ENCODE measurements at places on chromosomes 1 and 21.
A peak's percentile ranks its signal among the peaks of the same experiment; 100 is the strongest.

DNA sequence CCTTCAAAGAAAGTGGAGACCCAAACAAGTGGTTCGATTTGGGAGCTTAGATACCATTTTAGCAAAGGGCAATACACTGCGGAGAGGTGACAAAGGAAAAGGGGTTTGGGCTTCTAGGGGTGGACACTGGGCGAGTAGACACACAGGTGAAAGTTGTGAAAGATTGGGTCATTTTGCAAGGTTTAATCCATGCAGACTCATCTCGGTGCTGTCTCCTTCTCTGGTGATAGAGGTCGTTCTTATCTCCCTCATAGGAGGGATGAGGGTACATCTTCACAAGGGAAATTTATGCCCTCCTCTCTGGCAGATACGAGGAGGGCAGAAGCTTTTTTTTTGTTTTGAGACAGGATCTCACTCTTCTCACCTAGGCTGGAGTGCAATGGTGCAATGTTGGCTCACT is 6.4 kb upstream of the IGSF5 start:
- no peak for DNase-seq

DNA sequence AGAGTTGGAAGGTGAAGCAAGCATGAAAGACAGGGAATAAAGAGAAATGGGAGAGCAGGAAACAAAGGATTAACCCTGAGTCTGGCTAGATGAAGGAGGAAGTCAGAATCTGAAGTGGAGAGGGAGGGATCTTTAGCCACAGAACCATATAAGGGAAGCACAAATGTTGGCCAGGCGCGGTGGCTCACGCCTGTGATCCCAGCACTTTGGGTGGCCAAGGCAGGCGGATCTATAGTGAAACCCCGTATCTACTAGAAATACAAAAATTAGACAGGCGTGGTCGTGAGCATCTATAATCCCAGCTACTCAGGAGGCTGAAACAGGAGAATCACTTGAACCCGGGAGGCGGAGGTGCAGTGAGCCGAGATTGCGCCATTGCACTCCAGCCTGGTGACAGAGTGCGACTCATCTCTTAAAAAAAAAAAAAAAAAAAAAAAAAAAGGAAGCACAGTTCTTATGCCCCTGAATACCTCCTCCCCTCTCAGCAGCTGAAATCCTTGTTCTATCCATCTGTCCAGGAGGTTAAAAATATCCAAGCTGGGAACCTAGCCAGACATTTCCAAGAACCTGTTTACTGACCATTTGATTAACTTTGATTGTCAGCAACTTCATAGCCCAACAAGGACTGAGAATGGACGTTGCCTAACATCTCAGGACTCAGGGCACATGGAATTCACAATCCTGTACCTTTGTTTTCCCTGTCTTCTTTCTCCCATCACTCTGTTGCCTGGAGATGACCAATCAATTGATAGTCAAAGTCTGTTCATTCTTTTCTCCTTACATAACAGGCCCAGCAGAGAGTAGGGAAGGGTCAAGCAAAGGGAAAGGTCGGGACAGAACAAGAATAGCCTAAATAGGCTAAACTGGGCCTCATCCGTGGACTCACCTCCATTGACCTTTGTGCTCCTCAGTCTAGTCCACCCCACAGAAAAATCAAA is 10.6 kb downstream of the TXNIP start:
- DNase-seq, result no peak

DNA sequence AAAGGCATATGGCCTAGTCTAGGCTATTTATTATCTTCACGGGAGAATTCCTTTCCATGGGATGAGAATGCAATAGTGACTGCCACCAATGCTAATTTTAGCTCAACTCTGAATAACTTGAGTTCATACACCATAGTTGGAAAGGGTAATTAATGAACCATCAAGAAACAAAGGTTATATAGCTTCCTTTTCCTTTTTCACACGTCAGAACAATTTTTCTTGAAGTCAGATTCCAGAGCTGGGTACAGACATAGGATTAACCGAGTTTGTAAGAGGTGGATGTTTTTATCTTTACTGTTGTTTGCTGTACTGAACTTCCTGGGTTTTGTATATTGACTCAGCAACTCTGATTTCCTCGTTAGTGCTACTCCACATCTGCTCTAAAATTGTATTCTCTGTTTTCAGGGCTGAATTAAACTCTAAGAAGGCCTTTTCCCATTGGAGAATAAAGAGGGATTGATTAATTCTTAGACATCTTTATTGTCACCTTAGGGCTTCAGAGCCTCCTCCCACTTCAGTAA is 262.0 kb downstream of the NUF2 start:
- no peak for DNase-seq

DNA sequence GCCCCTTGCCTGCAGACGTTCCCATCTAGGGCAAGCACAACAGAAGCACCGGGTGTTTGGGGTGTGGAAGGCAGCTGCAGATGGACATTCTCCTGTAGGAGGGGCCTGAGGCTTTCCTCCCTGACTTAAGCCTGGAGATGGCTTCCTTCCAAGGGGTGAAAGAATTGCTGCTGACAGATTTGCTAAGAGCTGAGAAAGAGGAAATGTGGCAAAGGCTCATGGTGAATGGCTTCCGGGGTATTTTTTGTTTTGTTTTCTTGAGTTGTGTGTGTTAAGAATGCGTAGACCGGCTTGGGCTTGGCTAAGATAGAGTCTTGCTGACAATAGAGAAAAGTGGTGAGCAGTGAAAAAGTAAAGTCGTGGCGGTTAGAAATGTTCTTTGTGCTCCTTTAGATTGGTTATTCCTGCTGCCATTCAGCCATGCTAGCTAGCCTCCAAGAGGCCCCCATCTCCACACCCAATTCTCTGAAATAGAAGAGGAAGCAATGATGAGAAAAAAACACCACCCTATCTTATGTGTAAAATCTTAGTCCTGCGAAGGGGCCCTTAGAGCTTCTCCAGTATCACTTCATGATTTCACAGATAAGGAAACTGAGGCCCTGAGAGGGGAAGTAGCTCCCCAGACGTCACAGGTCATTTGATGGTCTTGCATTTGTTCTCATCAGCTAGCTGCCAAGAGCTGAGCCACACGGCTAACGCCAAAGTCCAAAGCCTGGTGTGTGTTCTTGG is 36.9 kb downstream of the EIF2D start:
- DNase-seq, result no peak

GRCh38 chr1:3069491-3070308 is 697 bp downstream of the PRDM16 start:
- peak; percentile 89 for DNase-seq

GRCh38 chr1:51268634-51269033 is 32.6 kb downstream of the RNF11 start:
- DNase-seq, result no peak

DNA sequence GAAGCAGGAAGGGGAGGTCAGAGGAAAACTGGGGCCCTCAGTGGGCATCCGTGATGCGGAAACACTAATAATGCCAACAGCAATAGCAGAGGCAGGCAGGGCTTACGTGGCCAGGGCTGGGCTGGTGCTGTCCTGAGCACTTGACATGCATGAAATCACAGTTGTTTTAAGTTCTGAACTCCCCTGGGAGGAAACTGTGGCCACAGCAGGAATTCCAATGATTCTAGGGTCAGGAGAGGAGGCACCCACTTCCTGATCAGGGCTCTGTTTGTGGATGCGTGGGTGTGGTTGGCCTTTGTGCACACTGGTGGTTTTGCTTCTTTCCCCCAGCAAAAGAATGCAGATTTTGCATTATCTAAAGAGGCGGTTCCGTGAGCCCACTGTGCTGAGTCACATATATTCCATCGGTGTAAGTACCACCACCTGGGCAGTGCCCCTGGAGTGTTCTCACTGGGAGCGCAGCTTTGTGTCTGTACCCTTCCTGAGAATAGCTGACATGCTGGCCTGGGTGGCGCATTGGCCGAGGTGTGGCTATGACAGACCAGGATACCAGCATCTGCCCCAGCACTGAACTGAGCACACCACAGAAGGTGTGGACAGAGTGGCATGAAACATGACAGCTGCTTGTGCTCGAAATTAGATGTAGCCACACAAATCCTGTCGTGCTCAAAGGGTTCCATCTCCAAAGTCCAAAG is 71.0 kb downstream of the PDE9A start:
- DNase-seq, result no peak

GRCh38 chr1:220786057-220786336 is 716 bp upstream of the MTARC1 start:
- no peak for DNase-seq

DNA sequence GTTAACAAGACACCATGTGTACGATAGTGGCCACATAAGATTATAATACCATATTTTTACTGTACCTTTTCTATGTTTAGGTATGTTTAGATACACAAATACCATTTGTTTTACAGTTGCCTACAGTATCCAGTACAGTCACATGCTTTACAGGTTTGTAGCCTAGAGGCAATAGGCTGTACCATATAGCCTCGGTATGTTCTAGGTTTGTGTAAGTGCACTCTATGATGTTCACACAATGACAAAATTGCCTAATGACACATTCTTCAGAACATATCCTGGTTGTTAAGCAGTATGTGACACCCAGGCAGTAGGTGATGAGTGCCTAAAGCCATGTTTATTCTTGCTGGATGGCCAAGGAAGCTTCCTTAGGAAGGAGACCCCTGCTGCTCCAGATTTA is 111.8 kb downstream of the PAPPA2 start:
- DNase-seq, result no peak

DNA sequence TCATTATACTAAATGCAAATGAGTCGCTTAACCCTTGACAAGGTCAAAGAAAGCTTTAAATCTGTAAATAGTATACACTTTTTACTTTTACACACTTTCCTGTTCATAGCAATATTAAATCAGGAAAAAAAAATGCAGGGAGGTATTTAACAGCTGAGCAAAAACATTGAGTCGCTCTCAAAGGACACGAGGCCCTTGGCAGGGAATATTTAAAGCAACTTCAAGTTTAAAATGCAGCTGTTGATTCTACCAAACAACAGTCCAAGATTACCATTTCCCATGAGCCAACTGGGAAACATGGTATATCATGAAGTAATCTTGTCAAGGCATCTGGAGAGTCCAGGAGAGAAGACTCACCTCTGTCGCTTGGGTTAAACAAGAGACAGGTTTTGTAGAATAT is 62.7 kb downstream of the CAPN2 start:
- DNase-seq, result no peak
